ENCODE measurements at places on chromosomes 3 and 15.
A peak's percentile ranks its signal among the peaks of the same experiment; 100 is the strongest.

- no peak for DNase-seq
These were observed 3.2 kb downstream of the RTP3 start for GRCh38 chr3:46500656-46501635.

GRCh38 chr3:79870313-79870620 lies 102.5 kb upstream of the ROBO1 start:
- no peak for DNase-seq

GRCh38 chr3:71962561-71963240 lies 177.8 kb upstream of the PROK2 start:
- peak; percentile 52 for DNase-seq

DNA sequence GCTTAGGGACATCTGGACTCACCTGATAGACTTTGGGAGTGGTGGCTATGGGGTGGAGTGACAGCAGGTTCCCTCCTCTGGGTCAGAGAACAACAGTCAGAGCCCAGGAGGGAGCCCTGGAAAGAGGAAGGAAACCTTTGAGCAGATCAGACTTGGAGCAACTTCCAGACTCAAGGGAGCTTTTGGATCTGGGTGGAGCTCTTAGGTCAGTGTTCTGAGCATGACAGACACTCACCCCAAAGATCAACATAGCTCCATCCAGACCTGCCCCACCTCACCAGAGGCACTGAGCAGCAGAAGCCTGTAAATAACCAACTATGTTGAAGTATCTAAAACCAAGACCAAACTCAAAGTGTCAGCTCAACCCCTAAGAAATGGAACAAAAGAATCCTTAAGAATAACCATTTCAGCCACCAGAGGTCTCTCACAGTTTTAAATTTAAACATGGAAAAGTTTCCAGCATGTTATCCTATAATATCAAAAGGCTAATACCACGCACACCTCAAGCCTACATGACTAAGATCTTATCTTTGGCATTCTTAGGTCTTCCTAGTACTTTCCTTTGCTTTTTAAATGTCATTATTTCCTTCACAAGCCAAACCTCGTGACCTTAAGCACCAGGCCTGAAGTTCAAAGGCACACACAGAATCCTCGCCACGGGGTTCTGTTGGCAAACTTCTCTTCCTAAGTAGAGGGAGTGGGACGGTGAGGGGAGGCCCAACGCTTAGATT lies 56.4 kb downstream of the UMPS start:
- no peak for DNase-seq

Data from kidney capillary endothelial cell (primary cell).